ENCODE measurements at places on chromosomes 5 and 9. TPM values are rescaled to one million over a fixed set of nuclear protein-coding genes. Genes with fewer than 3 reads are reported as not detected.

- no peak for DNase-seq
These were observed 334.6 kb upstream of the IRX1 start for GRCh38 chr5:3261081-3261480.

DNA sequence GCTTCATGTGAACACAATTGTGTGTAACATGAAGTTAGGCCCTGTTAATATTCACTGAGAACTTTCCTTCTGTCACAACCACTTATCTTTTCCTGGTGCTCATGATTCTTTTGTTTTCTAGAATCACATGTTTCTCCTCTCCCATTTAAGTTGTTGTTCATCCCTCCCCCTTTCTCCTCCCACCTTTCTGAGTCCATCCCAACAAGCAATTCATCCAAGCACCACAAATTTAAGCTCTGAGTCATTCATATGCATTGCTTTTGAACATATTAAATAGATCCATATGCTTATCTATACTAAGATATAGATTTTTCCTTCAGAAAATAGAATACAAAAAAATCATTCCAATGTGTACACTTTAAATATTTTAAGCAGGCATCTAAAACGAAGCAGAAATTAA is 75.2 kb upstream of the NFIB start:
- DNase-seq: no peak

GRCh38 chr5:180050121-180050940 is 21.2 kb downstream of the RNF130 start:
- DNase-seq: no peak

GRCh38 chr5:3278643-3279042 is 317.0 kb upstream of the IRX1 start:
- DNase-seq: no peak

DNA sequence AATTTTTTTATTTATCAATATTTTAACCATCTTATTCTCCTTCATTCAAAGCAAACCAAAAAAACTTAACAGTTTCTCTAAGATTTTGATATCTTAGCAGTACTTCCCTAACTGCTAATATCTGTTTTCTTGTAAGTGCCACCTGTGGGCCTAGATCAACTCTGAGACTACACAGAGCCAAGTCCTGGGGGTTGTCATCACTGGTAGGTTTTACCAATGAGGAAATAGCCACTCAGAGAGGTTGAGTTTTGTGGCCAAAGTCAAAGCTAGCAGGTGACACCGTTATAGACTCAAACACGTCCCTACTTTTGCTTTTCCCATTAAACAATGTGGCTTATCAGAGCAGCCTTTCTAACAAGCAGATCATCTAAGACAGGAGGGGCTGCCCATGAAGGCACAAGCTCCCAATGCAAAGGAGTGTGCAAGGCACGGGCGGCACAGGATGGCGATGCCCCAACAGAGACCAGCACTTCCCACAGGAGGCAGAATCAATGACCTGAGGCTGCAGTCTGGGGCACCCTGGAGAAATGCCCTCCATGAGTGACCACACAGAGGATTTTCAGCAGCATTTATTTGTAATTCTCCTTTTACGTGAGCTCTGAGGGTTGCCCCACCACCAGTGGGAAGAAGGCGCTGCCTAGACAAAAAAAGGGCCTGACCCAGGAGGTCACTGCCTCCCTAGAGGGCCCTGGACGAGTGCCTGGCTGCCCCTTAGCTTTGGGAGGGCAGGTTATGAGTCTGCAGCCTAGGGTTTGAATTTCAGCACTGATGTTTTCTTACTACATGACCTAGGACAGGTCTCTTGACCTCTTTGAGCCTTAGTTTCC is 7.4 kb downstream of the TBC1D2 start:
- DNase-seq: no peak

DNA sequence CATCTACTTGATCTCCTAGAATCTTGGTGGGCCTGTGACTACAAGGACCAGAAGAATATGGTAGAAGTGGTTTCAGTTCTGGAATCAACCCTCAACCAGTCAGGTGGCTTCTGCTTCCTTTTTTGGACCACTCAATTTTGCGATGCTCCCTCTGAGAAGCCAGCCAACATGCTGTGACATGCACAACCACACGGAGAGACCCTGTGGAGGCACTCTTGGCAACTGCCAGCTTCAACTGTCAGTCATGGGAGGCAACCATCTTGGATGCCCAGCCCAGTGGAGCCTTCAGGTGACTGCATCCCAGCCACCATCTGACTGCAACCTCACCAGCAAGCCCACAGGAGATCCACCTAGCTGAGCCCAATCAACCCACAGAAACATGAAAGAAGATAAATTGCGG is 137.3 kb downstream of the FAM114A2 start:
- no peak for DNase-seq

DNA sequence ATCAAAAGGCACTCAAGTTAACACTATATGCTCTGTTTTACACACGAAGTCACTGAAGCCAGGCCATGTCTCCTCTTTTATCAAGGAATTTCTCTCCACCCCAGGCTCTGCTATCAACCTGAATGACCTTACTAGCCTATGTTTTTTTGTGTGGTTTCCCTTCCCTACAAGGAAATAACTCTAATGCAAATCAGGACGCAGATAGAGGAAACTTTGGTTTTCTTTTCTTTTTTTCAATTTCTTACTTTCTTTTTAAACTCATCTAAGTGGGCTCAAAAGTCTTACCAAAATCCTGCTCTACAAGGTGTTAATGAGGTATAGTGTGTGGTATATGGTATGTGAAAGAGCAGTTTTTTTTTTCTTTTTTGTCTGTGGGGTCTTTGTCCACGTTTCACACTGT is 5.5 kb upstream of the SLC46A2 start:
- DNase-seq: no peak

- no peak for DNase-seq
These were observed 214.7 kb downstream of the ADCY2 start for GRCh38 chr5:7610531-7611177.

DNA sequence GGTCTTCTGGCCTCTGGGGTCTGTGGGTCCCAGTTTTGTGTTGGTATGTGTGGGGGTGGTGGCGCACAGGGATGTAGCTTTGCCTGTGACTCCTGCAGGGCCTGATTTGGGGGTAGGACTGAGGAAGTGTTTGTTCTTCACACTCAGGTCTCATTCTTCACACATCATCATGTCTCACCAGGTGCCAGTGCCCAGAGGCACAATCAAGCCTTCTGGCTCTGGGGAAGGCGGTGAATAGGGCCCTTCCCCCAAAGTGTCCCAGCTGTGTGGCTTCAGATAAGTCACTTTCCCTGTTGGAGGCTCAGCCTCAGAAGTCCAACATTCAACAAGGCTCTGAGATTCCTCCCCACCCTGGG is 5.1 kb downstream of the DBN1 start:
- DNase-seq: no peak

GRCh38 chr9:93286252-93287188 is 102.6 kb downstream of the WNK2 start:
- no peak for DNase-seq

DNA sequence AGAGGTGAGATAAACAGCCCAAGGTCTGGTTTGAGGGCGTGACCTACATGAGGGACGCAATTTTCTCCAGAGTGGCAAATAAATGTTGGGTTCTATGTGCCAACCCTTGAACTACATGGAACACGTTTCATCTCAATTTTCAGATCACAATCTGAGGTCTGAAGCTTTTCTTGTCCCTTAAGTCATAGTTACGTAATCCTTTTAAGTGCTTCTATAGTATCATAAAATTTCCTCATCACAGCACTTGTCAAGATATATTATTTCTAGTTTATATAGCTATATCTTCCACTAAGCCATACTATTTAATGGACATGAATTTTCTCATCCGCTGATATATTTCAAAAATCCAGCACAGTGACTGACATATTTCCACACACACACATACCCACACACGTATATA is 53.1 kb upstream of the GRIN3A start:
- DNase-seq: no peak

DNA sequence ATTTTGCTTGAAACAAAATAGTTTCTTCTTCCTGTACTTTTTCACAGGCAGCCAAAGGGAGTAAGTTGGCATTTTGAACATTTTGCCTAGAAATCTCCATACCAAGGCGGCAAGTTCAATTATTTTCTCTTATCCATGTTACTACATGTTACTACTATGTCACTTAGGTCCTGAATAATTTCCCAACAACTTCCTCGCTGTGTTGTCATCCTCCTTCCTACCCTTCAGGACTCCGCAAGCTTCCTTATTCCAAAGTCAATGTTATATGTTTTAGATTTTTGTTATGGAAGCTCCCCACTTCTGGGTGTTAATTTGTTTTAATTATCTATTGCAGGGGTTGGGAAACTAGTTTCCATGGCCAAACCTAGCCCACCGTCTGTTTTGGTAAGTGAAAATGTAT is 9.9 kb upstream of the B4GALT1 start:
- no peak for DNase-seq

DNA sequence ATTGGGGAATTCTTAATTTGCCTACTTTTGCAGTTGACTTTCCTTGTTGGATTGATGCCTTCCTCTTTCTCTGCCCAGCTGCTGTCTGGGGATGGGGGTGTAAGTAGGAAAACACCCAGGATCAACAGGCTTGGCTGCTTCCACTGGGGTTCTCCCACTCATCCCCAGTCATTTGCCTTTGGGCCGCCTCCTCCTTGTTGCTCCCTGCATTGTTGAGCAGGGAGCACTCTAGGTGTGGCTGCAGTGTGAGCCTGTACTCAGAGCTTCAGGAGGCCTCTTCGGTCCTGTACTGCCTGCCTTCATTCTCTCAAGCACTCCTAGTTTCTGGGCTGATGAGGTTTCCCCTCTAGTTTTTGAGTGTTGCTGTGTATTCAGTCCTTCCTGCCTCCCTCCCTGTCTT is 12.1 kb downstream of the RHOBTB3 start:
- no peak for DNase-seq

DNA sequence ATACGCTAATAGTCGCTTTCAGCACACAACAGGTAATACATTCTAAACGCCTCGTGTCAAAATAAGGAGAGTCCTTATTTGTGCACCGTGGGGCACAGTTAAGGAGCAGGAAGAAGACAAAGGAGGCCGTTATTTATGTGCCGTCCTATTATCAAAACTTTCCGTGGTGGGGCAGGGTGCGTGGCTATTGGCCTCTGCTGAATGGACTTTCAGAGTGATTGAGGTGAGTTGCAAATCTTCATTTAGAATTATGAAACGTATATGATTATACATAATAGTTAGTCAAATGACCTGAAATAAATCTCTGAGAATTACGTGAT is 833 bp downstream of the C5orf24 start:
- DNase-seq: no peak

DNA sequence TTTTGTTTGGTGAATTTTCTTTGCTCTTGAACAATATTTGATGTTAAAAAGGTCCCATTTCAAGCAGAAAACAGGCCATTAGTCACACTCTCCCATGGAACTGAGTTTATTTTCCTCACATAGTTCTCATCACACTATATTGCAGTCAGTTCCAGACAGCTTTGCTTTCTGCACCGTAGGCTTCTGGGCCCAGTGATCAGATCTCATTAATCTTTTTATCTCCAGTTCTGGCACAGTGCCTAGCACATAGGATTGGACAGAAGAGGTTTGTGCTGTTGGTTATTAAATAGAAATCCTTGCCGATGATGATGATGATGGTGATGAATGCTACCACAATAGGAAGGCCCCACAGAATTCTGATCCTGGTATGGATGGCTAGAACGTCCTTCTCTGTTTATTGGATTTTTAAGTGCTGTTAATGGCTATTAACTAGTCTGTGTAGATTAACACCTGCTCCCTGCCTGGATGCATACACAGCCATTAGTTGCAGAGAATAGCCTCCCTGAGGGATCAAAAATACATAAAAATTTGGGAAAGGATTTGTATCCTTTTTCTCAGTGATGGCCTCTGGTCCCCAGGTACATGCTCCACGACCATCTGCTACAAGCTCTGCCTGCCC is 52.0 kb upstream of the NTRK2 start:
- no peak for DNase-seq

GRCh38 chr5:54671681-54672080 is 154.1 kb downstream of the SNX18 start:
- no peak for DNase-seq

Gene CAST
- 449 TPM for total RNA-seq

Gene CEP78
- 4.0 TPM for total RNA-seq

Gene NACC2
- 57.8 TPM for total RNA-seq

Gene CCDC171
- total RNA-seq: 2.5 TPM

Gene PALM2AKAP2
- 165 TPM for total RNA-seq

Gene C1QTNF2
- 1.3 TPM for total RNA-seq

Gene OR2S2
- total RNA-seq: not detected

Gene GPR150
- total RNA-seq: not detected

Gene NUDCD2
- 16.2 TPM for total RNA-seq

Gene MELK
- 0.13 TPM for total RNA-seq

Gene C9
- total RNA-seq: not detected

Gene RALGPS1
- total RNA-seq: 21.8 TPM

Gene HTR4
- 0.70 TPM for total RNA-seq

Gene NOTCH1
- total RNA-seq: 29.7 TPM

Gene B4GALT1
- total RNA-seq: 35.7 TPM

Gene SURF1
- 58.7 TPM for total RNA-seq

Data from cardiac septum (tissue), 1 donor.